ENCODE measurements at places on chromosomes 5 and 9.

DNA sequence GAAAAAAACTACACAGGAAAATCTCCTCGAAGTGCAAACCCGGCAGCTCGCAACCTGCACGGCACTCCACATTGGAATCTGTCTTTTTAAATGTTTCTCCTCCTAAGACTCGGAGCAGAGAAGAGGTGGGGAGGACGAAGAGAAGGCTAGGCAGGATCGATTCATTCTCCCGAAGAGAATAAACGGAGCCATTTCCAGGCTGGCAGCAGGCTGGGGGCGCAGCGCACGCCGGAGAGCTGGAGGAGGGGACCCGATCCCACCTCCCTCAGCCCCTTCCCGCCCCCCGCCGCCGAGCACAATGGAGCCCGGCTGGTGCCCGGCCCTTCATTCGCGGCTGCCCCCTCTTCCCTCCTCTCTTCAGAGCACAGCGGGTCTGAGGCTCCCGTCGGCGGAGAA, 628 bp downstream of the HOMER1 start:
- no peaks in the 10 kb centered on the region for H3K36me3 ChIP-seq
- H3K4me1 ChIP-seq = peaks cover 10% of the 10 kb centered on the region
- no peak for DNase-seq
- H3K27me3 ChIP-seq = no peaks in the 10 kb centered on the region

- no peak for DNase-seq
- no peaks in the 10 kb centered on the region for H3K27me3 ChIP-seq
- H3K4me1 ChIP-seq = peaks cover 7% of the 10 kb centered on the region
- no peak overlapping the region for H3K27ac ChIP-seq
- H3K36me3 ChIP-seq = no peaks in the 10 kb centered on the region
These were observed 901 bp downstream of the ACTL7B start for GRCh38 chr9:108854641-108855528.

DNA sequence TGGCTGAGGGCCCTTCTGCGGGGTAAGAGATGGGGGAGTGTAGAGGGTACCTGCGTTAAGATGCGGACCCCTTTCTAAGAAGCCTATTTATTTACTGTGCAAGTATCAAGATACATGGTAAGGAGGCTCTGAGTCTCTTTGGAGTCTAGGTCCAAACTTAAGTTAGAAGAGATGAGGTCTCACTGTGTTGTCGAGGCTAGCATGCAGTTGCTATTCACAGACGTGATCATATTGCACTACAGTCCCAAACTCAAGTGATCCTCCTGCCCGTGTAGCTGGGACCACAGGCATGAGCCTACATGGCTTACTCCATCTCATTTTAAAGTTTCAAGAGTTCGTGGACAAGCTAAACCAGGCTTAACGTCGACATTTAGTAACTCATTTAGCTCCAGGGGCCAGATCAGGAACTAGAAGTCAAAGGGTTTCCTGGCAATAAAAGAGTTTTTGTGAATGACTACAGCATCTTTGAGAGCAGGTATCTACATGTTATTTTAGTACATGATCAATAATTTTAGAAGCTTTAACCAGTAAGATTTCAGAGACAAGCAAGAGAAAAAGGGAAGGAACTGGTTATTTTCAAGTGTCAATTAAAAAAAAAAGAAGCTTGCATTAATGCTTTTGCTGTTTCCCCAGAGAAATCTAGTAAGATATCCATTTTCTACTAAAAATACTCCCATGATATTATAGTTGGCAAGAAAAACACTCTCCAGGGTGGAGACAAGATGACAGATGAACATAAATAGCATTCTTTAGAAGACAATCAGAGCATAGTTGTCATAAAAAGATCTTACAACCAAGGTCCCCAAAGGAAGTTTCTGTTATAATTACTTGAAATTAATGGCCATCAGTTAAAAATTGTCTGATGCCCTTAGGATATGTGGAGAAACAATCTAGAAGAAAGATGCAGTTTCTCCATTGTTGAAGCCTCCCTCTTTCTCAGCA, 141.3 kb downstream of the SCAMP1 start:
- H3K36me3 ChIP-seq = no peaks in the 10 kb centered on the region
- H3K4me3 ChIP-seq = no peak overlapping the region
- no peaks in the 10 kb centered on the region for H3K27me3 ChIP-seq
- H3K27ac ChIP-seq = no peak overlapping the region
- no peak for DNase-seq

GRCh38 chr5:174315871-174316270, 270.4 kb downstream of the NSG2 start:
- H3K4me3 ChIP-seq = no peak overlapping the region
- H3K27me3 ChIP-seq = peaks cover 2% of the 10 kb centered on the region
- H3K27ac ChIP-seq = no peak overlapping the region
- DNase-seq = no peak
- H3K36me3 ChIP-seq = no peaks in the 10 kb centered on the region

DNA sequence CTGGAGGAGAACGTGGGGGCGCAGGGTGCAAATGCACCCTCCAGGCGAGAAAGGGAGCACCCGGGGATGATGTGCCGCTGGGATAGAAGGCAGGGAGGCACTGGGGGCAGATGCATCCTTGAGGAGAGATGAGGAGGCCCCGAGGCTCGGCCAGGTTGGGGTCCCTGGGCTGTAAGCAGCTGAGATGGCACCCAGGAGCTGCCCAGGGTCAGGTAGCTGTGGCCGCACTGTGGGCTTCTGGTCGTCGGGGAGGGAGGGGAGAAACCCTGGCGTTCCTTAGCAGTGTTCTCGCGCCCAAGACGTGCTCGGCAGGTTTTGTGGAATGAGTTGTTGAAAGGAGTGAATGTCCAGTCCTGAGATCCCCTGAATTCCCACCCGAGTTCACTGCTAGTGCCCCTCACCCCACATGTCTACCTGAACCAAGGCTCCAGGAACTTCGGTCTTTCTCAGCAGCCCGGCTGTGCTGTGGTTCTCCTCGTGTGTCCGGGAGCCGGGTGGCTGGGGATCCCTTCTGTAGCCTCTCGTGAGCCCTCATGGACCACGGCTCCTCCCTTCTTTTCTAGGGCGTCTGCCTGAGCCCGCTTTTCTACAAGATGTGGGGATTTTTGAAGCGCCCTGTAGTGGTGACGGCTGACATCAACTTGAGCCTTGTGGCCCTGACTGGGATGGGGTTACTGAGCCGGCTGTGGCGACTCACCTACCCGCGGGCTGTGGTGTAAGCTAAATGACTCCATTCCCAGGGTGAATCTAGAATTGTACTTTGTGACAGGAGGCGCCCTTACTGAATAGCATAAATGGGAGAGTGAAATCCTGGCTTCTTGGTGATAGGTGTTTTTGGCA, 1.1 kb downstream of the POMT1 start:
- peak overlapping the region; percentile 81 for H3K27ac ChIP-seq
- H3K27me3 ChIP-seq = no peaks in the 10 kb centered on the region
- 0 out of 2 replicates have a peak, but pooled peaks cover 6% of the 10 kb centered on the region for H3K4me1 ChIP-seq
- peaks cover 3% of the 10 kb centered on the region for H3K36me3 ChIP-seq
- peak; percentile 42 for DNase-seq

DNA sequence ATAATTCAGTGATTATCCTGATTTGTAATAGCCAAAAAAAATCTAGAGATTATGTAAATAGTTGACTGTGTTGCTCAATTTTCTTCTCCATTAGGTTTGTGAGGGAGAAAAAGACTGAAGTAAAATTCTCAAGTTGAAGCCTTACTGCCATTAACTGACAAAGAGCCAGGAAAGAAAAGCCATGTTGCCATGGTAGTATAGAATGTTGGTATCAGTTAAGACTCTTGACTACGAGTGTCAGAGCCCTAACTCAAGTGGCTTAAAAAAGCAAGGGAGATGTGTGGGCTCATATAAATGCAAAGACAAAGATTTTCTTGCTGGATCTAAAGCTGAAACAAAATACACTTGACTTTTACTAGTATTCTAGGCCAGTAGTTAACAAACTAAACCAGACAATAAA, 571.7 kb downstream of the KCTD16 start:
- no peaks in the 10 kb centered on the region for H3K4me1 ChIP-seq
- no peak overlapping the region for H3K27ac ChIP-seq
- H3K4me3 ChIP-seq = no peak overlapping the region
- no peaks in the 10 kb centered on the region for H3K36me3 ChIP-seq

GRCh38 chr5:57863661-57864060, 381.1 kb upstream of the ACTBL2 start:
- H3K4me1 ChIP-seq = peaks cover 9% of the 10 kb centered on the region
- H3K27me3 ChIP-seq = no peaks in the 10 kb centered on the region
- no peak overlapping the region for H3K4me3 ChIP-seq
- no peak for DNase-seq
- no peaks in the 10 kb centered on the region for H3K36me3 ChIP-seq
- no peak overlapping the region for H3K27ac ChIP-seq

DNA sequence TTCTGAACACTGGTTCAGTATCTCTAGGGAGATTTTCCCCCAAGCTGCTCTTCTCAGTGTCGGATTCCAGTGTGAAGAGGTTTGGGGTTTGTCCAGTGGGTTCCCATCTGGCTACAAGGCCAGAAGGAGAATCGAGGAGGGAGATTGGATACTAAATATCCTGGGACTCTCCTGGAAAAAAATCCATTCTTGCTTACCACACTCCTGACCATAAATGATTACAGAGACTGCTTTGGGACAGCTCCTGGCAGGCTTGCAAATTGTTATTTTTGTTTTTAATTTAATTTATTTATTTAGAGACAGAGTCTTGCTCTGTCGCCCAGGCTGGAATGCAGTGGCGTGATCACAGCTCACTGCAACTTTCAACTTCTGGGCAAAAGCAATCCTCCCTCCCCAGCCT, 4.7 kb upstream of the SUSD1 start:
- no peaks in the 10 kb centered on the region for H3K36me3 ChIP-seq
- peaks cover 56% of the 10 kb centered on the region for H3K4me1 ChIP-seq
- no peaks in the 10 kb centered on the region for H3K27me3 ChIP-seq
- H3K27ac ChIP-seq = peak overlapping the region; percentile 88
- H3K4me3 ChIP-seq = no peak overlapping the region

DNA sequence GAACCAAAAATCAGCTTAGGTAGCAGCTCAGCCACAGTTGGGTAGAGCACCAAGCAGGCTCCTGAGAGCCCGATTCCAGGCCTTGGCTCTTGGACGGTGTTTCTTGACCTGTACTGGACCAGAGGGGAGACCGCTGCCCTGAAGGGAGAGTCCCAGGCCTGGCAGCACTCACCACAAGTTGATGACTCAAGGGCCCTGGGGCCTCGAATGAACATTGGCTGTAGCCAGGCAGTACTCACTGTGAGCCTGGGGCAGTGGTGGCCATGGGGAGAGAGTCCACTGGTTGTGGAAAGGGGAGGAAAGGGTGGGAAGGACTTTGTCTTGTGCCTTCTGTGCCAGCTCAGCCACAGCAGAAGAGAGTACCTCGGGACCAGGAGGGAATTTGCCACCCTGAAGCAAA, 166.1 kb downstream of the EDIL3 start:
- no peak overlapping the region for H3K27ac ChIP-seq
- no peaks in the 10 kb centered on the region for H3K36me3 ChIP-seq
- H3K4me3 ChIP-seq = no peak overlapping the region
- DNase-seq = no peak
- no peaks in the 10 kb centered on the region for H3K4me1 ChIP-seq

GRCh38 chr5:7811715-7812114, 39.2 kb downstream of the CFAP90 start:
- no peaks in the 10 kb centered on the region for H3K27me3 ChIP-seq
- H3K4me3 ChIP-seq = no peak overlapping the region
- no peaks in the 10 kb centered on the region for H3K36me3 ChIP-seq
- no peak overlapping the region for H3K27ac ChIP-seq

GRCh38 chr9:134179918-134180785, 15.8 kb upstream of the RNU6ATAC start:
- no peaks in the 10 kb centered on the region for H3K27me3 ChIP-seq
- H3K4me3 ChIP-seq = no peak overlapping the region
- no peak for DNase-seq
- H3K4me1 ChIP-seq = no peaks in the 10 kb centered on the region
- H3K36me3 ChIP-seq = no peaks in the 10 kb centered on the region

GRCh38 chr5:156188016-156188415, 138.9 kb upstream of the SGCD start:
- H3K27ac ChIP-seq = no peak overlapping the region
- no peaks in the 10 kb centered on the region for H3K36me3 ChIP-seq
- no peaks in the 10 kb centered on the region for H3K27me3 ChIP-seq
- H3K4me1 ChIP-seq = no peaks in the 10 kb centered on the region
- no peak overlapping the region for H3K4me3 ChIP-seq

GRCh38 chr5:178673801-178674295, 47.0 kb upstream of the CLK4 start:
- no peak overlapping the region for H3K27ac ChIP-seq
- H3K4me1 ChIP-seq = peaks cover 16% of the 10 kb centered on the region
- H3K36me3 ChIP-seq = no peaks in the 10 kb centered on the region
- H3K27me3 ChIP-seq = no peaks in the 10 kb centered on the region

DNA sequence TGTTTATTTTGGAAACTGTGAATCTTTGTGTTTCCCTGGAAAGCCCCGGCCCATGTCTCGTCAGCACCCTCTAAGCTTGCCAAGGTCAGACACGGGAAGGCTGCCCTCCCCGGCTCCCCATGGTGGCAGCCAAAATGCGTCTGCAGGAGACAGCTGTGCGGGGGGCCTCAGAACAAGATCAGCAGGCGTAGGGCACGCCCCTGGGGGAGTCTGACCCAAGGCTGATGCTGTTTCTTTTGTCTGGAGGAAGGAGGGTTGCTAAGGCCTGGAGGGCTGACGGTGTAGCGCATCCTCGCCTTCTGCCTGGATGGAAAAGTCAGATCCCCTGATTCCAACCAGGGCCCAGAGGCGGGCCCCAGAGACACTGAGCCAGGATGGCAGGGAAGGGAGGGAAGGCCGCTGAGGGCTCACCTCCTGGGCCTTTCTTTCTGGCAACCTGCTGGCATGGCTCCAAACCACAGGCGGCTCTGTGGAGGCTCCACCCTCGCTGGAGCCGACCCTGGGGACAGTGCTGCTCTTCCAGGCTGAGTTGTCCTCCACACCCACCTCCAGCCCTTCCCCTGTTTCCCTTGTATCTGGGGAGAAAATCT, 57.2 kb downstream of the OLFM1 start:
- no peak for DNase-seq
- H3K27me3 ChIP-seq = no peaks in the 10 kb centered on the region
- H3K4me1 ChIP-seq = no peaks in the 10 kb centered on the region
- no peak overlapping the region for H3K4me3 ChIP-seq

- no peaks in the 10 kb centered on the region for H3K4me1 ChIP-seq
- H3K27ac ChIP-seq = no peak overlapping the region
- no peaks in the 10 kb centered on the region for H3K36me3 ChIP-seq
These were observed 119.5 kb upstream of the CTNND2 start for GRCh38 chr5:12023614-12024241.

DNA sequence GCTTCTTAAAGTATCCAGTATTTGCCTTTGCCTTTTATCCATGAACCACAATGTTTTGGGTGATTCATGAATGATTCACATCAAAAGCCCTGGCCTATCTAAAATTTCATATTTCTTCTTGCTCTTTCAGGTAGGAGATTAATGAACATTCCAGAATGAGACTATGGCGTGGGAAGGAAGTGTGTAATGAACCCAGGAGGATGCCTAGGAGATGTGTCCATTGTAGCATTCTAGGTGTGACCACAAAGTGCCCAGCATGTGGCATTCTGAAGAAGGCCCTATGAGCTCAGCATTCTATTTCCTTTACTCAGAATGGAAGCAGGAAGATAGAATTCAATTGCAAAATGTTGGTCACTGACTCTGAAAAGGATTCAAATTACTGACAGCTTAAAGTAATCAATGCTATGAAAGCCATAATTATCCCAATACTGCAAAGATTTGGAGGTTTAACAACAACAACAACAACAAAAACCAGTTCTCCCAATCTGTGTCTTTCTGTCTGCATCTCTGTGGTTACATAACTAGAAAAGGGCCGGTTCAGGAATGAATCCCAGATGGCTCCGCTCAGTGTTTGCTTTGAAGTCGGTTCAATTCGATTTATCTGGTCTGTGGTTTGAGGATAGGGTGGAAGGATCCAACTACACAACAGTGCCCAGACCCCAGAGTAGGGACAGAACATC, 126.7 kb downstream of the FOXD1 start:
- H3K27ac ChIP-seq = no peak overlapping the region
- H3K27me3 ChIP-seq = no peaks in the 10 kb centered on the region
- no peaks in the 10 kb centered on the region for H3K4me1 ChIP-seq
- no peaks in the 10 kb centered on the region for H3K36me3 ChIP-seq

Measured in Caco-2 (cell line).